ENCODE measurements at places on chromosomes 7 and 10.

DNA sequence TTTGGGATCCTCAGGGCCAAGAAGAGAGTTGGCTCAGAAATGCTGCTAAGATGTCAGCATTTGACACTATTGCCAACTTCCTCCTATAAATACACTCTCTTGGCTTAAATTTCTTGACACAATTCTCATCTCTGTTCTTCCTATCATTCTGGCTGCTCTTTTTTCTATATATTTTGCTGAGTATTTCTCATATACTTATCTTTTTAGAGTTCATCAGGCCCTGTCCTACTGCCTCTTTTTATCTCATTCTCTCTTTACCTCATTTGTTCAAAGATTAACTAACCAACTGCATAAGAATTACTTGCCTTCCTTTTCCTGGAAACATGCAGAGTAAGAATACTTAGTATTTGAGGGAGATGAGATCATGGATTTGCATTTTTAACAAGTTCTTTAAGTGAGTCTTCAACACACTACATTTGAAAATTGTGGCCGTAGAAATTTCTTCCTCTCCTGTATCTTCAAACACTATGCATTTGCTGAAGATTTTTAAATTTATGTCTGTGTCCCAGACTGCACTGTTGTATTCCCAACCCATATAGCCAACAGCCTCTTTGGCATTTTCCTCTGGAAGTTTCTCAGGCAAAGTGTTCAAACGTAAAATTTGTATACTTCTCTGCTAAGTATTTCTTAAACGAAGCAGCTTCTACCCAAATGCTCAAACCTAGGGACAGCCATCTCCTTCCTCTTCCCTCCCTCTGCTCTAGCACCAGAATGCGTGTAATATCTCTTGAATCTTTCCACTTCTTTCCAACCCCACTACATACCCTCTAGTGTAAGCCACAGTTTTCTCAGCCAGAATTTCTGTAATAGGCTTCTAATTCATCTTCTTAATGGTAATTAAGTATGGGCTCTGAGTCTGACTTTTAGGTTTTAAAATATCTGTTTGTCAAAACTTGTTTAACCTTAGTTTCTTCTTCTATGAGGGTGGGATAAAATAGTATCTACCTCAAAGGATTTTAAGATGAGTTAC is 35.5 kb downstream of the ARL4A start:
- DNase-seq, result no peak

DNA sequence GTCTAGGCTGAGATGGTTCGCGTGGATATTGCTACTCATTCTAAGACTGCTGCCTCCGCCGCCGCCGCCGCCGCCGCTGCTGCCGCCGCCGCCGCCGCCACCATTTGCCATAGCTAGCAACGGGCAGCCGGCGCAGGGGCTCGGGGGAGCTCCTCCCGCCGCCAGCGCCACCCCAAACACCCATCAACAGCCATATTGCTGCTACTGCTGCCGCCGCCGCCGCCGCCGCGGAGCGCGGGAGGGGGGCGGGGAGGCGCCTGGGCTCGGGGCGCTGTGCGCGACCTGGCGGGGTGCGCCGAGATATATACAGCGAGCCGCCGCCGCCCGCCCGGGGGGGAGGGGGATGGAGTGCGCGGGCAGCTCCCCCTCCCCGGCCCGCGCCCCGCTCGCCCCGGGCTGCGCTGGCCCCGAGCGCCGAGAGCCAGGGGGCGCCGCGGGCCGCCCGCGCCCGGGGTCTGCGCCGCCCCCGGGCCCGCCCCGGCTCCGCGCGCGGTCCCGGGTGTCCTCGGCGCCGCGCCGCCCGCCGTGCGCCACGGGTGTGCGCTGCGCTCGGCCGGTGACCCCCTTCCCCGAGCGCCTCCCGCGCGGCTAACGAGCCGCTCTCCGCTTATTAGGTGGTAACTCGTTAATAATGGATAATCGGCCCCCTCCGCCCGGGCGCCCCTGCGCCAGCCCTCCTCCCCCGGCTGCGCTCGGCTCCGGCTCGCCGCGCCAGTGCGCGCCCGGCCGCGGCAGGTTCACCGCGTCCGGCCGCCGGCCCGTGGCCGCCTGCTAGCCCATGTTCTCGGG is at the start of gene KCNMA1:
KCNMA1 (minus strand) TSS at position 277 of the 789 bp plus-strand sequence.
- DNase-seq, result no peak

- no peak for DNase-seq
Measured at GRCh38 chr7:127943541-127944521, 87.4 kb downstream of the LRRC4 start.

DNA sequence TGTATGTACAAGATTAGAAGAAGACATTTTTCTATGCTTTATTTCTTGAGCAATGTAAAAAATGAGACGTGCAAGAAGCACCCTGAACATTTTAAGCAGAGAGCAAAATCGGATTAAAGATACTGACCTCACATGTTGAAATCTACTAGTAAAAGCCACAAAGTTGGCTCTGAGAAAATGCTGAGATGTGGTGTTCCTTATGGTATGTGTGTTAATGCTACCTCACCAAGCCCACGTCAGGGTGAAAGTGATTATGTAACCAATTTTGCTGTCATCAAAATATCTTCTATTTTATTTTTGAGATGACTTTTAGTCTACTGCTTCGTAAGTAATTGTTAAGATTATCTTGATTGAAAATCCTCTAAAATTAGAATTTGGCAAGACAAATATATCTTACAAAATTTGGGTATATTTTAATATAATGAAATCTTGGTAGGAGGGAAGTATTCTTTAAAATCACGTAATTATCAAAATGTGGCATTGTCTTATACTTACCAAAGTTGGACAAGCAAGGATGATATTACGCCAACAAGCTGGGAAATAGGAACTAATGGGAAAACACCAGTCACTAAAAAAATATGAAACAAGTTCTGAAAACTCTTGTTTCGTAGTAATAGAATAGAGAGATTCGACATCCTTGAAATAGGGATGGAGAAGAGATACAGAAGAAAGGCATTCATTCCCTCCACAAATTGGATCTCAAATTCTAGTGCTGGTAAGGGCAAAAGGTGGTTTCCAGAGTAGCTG is 5.8 kb downstream of the ADO start:
- DNase-seq, result no peak

- DNase-seq, result no peak
Measured at GRCh38 chr7:96558530-96558929, 151.1 kb downstream of the SEM1 start.

- no peak for DNase-seq
Measured at GRCh38 chr7:77252506-77252905, 52.9 kb upstream of the FGL2 start.

DNA sequence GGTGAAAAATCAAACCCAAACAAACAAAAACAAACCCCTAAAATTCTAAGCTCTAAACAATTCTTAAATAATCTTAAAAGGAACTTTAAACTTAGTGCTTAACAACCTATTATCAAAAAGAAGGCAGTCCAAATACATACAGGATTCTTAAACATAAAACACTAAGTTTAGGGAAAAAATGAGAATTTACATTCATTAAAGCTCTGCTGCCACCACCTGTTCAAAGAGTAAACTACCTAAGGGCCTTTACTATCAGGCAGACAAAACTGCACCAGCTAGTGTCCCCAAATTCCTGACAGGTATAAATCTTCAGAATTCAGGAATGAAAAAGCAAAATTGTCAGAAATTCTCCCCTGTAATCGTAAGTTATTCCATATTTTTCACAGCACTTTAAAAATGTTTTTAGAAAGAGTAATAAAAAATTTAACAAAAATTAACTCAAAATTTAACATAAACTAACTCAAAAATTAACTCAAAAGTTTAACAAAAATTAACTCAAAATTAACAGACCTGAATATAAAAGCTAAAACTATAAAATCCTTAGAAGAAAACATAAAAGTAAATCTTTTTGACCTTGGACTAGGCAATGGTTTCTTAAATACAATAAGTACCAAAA is 55.1 kb downstream of the PDZD8 start:
- no peak for DNase-seq

All from kidney epithelial cell (primary cell).